ENCODE measurements at places on chromosomes 7 and 10.

DNA sequence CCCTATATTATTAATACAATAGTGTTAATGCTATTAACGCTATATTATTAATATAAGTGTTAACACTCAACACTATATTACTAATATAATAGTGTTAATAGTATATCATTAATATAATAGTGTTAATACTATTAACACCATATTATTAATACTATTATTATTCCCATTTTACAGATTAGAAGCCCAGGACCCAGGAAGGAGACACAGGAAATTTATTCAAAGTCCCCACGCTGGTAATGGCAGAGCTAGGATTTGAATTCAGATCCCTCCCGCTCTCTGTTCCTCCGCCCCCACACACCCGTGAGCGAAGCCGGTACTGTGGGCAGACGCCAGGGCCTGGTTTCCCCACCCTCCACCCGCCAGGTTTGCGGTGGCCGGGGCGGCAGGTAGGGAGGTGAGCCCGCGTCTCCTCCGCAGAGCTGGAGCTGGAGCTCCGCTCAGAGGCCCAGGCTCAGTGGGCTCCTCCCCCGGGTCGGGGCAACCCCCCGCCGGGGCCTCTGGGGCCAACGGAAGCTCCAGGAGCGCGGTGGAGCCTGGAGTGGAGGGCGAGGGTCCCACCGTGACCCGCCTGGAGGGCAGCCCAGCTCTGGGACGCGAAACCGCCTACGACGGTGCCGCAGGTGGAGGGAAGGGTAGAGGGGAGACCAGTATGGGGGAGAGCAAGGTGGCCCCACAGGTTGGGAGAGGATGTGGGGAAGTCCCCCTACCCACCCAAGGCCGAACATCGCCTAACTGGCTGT lies at the start of gene TMEM225B:
Gene TMEM225B (plus strand): TSS at position 506 of the 740 bp plus-strand sequence. CDS start 6,122 bp downstream, outside the sequence.
- no peak for DNase-seq

DNA sequence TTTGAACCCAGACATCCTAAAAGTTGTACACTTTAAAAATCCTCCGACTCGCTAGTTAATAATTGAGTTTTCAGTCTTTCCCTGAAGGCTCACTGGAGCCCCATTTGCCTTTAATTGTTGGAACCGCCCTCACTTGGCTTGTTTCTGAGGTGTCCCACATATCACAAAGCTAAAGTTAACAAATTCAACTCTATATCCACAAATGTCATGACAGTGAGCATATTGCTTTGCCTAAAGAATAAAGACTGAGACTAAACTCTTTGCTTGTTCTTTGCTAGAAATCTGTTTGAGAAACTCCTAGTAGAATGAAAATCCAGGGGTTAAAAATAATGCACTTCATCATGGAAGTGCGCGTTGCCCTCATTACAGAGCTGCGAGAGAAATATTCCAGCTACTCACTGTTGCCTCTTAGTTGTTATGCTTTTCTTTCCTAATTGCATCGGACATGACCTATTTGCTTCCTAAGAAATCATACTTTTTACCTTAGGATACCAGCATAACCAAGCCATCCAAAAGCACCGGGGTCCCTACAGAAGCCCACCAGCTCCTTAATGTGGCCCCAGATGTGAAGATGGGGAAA lies 752 bp downstream of the THSD7A start:
- DNase-seq: peak; percentile 6

DNA sequence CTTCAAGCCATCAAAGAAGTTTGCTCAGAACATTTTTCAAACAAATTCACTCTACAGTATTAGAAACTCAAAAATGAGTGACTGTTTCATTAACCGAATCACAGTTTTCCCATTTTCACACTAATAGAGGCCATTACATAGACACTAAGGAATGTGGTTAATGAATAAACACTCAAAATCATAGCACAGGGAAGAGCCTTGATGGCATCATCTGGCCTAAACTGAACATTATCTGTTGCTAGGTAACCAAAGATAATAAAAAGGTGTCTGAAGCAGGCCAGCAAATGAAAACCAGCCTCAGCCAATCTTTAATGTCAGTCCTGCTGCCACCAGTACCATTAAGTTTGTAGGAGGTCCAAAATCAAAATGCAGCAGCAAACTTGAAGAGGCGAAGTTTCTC lies 492.4 kb upstream of the STEAP1 start:
- no peak for DNase-seq

DNA sequence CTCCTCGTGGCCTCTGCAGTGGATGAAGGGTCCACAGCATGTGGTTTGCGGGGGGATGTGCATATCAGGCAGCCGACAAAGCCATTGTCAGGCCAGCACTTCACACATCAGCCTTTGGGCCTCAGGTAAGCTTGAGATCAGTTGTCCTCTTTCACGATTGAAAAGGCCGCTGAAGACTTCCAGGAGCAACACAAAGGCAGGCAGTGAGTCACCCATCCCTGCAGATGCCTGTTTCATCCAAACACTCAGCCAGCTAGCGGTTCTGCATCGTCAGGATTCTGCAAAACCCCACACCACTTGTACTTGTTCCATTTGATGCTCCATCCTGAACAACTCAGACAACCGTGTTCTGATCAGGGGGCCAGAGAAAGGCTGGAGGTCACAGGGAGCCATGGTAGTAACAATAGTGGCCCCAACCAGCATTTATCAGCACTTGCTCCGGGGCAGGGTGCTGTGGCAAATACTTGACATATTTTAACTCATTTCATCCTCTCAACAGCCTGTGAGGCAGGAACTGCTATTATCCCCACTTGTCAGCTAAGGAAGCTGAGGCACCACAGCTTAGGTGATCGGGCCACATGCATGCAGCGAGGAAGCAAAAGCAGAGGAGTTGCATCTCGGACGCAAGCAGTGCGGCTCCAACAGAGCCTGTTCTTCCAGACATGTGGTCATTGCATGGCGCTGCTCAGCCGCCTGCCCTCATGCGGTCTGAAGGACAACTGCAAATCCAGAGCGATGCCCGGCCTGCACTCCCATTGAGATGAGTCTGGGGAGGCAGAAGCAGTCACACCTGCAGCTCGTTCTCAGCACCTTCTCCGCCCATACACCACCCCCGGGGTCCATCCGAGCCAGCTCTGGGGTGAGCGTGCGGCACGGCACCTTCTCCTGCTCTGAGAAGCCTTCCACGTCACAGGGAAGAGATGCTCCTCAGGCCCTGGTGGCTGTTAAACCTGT lies 144.9 kb downstream of the PAXIP1 start:
- DNase-seq: no peak

DNA sequence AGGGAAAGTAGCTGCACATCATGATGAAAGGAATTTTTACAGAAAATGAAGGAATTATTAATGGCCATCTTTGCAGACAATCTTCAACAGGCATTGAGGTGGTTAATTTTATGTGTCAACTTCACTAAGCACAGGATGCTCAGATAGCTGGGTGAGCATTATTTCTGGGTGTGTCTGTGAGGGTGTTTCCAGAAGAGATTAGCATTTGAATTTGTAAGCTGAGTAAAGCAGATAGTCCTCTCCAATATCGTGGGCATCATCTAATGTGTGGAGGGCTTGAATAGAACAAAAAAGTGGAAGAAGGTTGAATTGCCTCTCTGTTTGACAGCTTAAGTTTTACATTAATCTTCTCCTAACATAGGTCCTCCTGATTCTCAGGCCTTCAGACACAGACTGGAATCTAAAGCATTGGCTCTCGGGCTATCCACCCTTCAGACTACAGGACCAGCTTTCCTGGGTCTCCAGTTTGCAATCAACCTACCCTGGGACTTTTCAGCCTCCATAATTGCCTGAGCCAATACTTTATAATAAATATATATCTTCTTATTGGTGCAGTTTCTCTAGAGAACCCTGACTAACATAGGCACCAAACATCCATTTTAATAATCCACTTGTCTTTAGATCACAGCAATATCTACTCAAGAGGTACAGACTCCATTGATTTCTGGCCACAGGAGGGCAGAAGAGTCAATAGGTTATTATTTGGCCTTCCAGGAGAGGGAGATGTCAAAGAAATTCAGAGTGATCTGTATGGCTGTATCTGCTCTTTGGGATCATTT lies 10.5 kb upstream of the CRPPA start:
- peak; percentile 56 for DNase-seq

DNA sequence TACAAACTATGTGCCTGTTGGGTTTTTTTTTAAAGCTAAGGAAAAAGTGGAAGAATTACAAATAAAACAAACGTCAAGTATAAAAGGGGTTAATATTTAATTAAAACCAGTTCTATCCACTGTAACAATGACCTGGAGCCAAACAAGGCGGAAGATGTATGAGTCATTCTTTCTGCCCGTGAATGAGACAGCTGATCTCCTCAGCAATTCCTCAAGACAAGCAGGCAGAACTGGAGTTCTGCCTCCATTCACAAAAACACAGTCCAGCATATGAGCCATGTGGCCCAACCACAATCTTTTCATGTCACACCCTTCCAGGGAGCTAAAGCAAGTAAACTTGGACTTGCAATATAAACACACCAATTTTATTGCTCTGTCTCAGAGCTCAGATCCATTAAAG lies 8.4 kb downstream of the ETV1 start:
- DNase-seq: peak; percentile 43

GRCh38 chr7:104362756-104363155 lies 34.4 kb downstream of the LHFPL3 start:
- no peak for DNase-seq

DNA sequence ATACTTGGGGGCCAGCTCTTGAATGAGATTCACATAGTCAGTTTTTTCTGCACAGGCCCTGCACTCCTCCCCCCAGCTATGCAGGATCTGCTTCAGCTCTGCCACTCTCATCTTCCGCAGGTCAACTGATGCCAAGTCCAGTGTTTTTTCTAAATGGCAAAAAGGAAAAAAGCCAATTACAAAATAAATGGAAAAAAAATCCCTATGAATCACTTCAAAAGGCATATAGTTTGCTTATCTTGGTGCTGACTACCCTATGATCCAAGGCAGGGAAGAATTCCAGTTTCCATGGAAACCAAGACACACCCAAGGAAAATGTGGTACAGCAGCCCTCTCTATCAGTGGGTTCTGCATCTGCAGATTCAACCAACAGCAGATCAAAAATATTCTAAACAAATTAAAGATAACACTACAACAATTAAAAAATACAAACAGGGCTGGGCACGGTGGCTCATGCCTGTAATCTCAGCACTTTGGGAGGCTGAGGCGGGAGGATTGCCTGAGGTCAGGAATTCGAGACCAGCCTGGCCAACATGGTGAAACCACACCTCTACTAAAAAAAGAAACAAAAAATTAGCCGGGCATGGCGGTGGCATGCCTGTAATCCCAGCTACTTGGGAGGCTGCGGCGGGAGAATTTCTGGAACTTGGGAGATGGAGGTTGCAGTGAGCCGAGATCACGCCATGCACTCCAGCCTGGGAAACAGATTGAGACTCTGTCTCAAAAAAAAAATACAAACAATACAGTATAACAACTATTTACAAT lies 17.6 kb downstream of the CDNF start:
- DNase-seq: no peak

- DNase-seq: no peak
Observed at GRCh38 chr10:99394256-99394655, 36.2 kb downstream of the GOT1 start.

DNA sequence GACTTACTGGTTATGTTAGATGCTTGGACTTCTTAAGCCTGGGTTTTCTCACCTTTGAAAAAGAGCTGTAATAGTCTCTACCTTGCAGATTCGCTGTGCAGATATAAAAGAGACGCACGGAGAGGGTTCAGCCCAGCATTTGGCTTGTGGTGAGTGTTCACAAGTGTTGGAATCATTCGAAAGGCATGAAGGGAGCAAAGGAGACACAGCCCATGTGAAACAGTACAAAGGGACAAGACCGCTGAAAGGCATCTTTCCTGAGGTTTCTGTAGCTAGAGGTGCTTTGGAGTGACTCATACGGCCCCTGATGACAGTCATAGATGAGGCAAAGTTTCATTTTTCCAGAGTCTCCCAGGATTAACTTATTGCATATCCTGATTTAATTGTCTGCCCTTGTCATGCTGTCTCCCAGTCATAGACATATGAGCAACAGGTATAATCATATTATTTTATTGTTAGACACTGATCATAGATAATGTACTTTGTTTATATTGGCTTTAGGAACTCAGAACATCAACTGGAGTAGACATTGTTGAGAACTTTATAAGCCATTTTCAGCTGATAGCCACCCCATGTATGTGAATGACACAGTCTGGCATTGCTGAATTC lies 171.1 kb downstream of the ADRA2A start:
- DNase-seq: peak; percentile 27

DNA sequence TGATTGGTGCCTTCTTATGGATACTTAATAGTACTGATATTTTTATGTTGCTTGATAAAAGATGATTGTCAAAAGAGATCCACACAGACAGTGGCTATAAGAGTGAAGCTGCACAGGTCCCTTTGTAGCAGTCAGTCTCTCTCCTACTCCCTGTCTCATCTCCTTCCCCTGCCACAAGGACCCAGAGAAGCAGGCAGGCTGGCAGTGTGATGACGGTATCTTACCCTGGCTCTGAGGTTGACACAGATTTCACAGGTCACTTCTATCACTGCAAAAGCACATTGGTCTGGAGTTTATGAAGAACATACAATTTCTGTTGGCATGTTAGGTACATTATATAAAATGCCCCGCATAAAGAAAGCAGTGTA lies 64.4 kb upstream of the AHR start:
- DNase-seq: no peak

DNA sequence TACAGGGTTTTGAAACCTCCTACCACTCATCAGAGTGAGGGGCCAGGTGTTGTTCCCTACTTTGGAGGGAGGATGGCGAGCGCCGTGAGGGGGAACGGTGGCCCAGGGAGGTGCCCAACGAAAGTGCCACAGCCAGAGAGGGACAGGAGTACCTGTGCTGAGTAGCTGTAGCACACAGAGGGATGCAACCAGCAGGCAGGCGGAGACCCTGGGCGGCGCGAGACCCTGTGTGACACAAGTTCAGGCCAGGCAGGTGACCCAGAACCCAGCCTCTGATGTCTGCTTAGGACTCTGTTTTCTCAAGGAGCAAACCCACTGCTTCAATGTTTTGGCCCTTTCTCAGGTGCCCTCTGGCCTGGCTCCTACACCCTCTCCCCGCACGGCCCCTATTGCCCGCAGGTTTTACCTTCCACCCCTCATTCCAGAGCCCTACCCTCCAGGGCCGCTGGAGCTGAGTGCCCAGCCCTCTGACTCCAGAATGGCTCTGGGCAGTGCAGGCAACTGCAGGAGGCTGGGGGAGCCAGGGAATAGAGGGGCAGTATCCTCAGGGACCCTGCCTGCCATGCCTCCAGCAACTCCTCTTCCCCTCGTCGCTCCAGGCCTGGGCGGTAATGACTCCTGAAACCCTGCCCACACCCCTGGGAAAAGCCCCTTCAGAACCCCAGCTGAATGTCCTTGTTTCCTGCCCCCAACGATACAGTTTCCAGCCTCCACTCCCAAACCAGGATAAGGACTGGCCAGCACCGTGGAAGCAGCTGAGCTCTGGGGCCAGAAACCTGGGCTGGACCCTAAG lies 164.1 kb upstream of the RHEB start:
- no peak for DNase-seq

DNA sequence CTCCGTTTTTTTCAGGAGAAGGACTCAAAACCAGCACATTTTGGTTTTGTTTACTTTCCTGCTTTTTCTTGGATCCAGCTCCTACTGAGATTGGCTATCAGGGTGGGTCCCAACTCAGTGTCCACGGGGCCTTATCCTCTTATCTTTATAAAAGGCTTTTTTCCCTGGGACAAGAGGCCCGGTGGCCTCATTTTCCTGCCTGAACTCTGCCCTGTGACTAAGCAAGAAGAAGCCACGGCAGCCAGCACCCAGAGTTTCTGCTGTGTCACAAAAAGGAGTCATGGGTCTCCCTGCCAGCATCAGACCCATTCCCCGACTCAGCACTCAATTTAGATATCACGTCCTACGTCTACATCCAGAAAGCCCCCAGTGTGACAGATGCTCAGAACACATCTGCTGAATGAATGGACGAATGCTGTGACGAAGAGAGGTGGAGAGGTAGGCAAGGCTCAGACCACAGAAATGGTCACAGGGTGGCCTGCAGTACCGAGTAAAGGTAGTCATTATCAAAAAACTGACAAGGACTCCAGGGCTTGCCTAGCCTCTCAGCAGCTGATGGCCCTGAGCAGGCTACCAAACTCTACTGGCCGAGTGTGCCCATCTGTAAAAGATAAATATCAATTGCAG lies 16.7 kb downstream of the DLG5 start:
- no peak for DNase-seq
